ENCODE measurements at places on chromosomes 12 and 14.
A peak's percentile ranks its signal among the peaks of the same experiment; 100 is the strongest.

DNA sequence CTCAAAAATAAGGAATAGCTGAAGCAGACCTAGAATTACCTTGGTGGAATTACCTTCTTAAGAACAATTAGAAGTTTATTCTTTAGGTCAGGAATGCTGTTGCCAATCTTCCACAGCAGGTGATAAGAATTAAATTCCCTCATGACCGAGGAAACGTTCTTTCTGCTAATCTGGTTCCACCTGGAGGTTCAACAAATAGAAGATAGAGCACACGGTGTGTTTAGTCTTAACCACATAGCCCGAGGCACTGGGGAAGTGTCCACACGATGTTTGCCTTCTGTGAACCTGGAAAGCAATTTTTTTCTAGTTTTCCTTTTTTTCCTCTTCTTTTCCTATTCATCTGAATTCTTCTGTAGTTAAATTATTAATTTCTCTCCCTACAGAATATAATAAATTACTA is 906.9 kb downstream of the NRXN3 start:
- no peak for DNase-seq

- DNase-seq = peak; percentile 57
These were observed 371 bp upstream of the REM2 start for GRCh38 chr14:22882529-22883172.

GRCh38 chr14:85118274-85118673 is 411.7 kb upstream of the FLRT2 start:
- DNase-seq = no peak

DNA sequence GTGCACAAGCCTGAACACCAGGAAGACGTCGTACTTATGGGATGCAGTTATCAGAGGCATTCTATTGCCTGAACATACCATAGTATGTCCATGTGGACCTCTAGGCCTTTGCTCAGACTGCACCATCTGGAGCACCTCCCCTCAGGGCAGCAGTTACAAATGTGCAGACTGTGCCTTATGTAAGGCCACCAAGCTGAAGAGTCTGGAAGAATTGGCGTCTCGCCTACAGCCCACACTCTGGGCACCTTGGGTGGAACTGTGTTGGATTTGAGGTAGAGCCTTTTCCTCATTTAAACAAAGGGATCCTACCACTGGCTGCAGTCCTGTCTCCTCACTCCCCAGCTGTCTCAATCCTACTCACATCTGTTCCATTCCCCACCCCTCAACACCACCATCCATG is 204.3 kb upstream of the FRMD6 start:
- no peak for DNase-seq

- no peak for DNase-seq
These were observed 204.3 kb upstream of the EEA1 start for GRCh38 chr12:93133361-93133760.

DNA sequence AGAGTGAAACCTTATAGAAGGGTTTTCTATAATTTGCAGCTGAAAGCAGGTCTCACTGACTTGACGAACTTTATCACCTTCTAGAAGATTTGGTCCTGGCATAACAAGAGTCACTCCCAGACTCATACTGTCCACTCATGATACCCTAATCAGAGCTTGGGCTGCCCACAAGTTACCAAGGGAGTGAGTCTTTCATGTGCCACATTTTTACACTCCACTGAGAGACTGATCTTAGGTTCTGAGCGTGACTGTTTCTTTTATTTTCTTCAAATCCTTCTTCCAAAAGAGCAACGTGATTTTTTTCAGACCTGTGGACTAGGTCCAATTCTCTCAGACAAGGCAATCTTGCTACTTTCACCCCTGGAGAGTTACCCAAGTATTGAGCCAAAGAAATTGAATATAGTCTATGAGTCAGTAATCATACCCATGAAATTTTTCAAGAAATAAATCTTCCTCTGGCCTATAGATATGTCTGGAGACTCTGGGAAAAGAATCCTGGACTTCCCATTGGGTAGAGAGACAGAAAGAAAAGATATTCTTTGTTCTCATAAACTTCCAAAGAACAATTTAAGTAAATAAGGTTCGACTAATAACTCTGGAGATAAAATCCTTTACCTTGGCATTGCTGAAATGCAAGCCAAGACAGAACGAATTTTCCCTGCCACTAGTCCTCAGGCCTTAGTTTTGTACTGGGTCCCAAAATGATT is 26.9 kb downstream of the SIX1 start:
- DNase-seq = no peak

DNA sequence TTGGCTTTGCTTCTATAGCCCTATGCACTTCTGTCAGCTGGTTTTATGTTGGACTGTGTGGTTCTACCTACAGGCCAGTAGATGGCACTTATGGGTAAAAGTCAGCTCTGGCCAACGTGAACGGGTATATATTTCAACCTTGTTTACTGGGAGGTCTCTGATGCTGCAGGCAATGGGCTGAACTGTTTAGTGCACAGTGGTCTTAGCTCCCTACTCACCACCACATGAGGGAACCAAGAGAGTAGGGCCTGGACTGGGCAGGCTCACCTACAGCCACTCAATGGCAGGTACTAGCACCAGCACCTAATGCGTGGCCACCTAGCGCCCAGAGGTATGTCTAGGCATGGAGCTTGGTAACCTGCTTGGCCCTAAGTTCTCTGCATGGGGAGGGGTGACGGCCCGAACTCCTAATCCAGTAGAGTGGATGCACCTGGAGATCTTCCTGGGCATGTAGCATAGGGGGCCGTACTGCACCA is 481.8 kb downstream of the TMEM117 start:
- no peak for DNase-seq

- DNase-seq = no peak
These were observed 219.8 kb upstream of the AMIGO2 start for GRCh38 chr12:47299586-47299985.

DNA sequence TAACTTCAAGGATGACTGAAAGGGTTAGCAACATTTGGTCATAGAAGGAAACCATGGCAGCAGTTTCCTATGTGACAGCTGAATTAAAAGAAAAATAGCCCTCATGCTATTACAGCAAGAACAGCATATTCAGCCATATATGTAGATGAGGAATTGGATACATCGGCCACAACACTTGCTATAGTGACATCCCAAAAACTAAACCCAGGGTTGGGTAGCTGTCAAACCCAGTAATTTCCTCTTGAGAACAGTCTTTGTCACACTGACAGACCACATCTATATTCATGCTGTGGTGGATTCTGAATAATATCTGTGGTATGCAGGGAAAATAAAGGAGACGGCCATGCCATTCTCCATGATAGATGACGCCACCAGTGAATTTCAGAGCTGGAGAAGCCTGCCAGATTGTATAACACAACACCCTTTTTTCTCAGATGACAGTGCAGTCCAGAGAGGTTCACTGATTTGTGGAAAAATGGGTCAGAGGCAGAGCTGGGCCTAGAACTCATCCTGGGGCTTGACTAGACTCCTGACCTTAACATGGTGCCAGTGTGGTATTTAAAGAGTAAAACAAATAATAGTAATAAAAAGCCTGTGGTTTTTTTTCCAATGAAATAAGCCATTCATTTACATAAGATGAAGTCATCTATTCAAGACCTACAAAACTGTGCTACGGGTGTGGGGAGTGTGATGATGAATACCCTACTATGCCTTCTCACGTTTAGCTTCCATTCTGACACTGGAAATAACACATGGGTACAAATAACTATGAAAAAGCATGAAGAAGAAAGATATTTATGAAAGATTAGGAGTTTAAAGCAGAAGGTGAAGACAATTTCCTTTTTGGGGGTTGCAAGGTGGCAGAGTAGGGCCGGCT is 32.3 kb downstream of the EFCAB11 start:
- no peak for DNase-seq

GRCh38 chr14:29821661-29822429 is 105.8 kb downstream of the PRKD1 start:
- no peak for DNase-seq

DNA sequence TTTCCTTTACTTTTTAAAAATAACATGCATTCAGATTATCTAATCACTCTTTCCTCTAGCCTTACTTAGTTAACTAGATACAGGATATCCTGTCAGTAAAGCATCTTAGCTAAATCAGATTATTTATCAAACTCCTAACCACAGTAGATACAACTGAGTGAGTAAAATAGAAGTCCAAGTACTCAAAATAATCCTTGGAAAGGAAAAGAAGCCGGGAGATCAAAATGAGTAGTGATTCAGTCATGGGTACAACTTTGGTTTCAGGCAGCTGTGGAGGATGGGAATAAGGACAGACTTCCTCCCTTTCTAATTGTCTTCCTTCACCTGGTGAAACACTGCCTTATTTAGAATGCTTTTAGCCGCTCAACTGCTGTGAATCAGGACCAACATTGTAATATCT is 29.4 kb downstream of the GNG2 start:
- no peak for DNase-seq

DNA sequence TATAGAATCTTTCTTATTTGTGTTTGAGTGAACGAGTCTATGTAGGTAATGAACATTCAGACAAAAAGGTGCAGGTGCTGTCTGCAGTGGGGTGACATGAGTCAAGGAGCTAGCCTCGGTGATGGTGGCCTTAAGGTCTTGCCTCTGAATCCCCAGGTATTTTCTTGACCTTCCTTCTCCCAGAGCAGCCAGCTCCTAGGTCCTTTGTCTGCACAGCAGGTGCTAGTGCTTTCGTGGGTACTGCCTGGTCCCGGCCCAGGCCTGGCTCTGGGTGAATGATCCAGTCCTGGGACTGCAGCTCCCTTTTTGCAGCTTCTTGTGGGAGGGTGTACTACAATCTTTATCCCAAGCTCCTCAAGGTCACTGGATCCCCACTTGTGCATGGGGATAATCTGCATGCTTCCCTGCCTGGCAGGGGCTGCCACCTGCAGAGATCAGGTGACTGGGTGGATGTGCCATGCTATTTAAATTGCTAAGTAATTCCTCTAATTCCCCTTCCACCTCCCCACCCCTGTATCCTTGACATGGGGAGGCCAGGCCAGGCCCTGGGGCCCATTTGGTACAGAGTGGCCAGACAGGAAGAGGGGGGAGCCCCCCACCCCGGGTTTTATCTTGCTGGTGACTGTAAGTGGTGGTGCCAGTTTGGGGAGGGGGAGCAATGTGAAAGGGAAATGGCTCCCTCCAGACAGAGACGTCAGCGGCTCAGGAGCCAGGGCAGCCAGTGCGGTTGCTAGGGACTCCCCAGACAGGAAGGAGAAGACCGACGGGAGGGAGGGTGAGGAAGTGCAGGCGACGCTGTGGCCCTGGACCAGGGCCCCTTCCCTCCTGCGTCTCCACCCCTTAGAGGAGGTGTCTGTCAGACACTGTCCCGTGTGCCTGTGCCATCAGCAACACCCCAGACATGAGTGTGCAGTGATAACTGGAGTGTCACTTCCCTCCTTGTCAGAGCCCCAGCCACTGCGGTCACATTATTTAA is 6.7 kb downstream of the VASH1 start:
- DNase-seq = peak; percentile 92

GRCh38 chr14:35229792-35230089 is 62.4 kb upstream of the PSMA6 start:
- DNase-seq = no peak

- no peak for DNase-seq
These were observed 26.2 kb upstream of the GPATCH2L start for GRCh38 chr14:76125511-76125910.

DNA sequence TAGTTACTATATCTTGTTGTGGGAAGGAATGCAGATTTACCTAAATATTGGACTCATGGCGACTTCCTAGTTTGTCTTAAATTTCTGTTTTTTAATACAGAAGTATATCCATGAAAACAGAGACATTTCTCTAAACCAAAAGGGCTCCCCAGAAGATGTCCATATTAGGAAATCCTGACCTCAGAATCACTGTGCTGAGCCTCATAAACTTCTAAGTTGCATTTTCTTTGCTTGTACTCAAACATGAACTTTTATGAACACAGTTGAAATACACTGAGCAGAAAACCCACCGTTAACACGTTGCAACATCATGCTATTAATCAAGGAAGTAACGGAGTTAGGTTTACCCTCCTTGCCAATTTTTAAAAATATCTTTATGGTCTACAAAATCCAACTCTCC is 42.9 kb upstream of the NR2C1 start:
- no peak for DNase-seq

GRCh38 chr12:27958675-27959074 is 13.9 kb downstream of the PTHLH start:
- DNase-seq = no peak

DNA sequence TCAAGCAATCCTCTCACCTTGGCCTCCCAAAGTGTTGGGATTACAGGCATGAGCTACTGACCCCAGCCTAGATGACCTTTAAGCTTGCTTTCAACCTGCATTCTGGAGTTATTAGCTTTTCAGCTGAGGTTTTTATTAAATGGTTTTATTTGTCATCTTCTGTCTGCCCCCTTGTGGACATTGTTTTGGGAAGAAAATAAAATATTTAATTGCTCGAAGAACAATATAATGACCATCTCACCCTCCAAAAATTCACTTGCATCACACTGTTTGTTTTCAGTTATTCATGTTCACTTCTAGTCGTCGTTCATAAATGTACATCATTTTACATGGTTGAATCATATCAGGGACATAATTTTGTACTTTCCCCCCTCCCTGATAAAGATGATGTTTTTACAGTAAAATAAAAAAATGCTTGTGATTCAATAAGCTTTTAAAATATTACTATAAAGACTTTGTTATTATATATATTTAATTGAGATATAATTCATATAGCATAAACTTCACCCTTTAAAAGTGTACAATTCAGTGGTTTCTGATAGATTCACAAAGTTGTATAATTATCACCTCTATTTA is 10.1 kb upstream of the SPATS2 start:
- no peak for DNase-seq

All from CD4-positive, alpha-beta T cell treated with Interleukin-15 for 1 hour (primary cell).